ENCODE measurements at places on chromosomes 11 and 22.
A peak's percentile ranks its signal among the peaks of the same experiment; 100 is the strongest.

DNA sequence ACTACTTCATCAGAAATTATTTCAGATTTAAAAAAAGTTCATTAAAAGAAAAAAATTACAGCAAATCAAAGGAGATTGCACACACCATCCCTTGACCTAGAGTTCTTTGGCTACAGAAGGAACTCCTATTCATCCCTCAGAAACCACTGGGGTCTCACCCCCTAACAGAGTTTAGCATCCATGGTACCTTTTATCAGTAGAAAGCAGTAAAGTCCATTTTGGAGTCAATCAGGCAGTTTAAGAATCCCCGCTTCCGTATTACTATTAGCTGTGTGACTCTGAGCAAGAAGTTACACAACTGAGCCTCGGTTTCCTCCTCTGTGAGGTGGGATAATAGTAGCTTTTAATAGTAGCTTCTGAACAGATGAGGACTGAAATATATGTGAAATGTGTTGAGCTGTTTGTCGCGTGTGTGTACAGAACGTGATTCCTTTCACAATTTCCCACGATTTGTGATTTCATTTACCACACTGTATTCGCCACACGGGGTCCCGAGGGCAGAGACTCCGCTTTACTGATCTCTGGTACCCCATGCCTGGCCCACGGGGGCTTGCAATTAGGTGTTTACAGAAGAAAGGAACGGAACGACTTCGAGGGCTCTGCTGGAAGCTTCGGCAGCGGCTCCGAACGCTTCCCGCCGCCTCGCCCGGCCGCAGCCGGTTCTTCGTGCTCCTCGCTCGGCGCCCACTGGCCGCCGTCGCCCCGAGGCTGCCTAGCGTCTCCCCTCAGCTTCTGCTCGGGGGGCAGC is 72.5 kb upstream of the ZBED5 start:
- no peak for DNase-seq

DNA sequence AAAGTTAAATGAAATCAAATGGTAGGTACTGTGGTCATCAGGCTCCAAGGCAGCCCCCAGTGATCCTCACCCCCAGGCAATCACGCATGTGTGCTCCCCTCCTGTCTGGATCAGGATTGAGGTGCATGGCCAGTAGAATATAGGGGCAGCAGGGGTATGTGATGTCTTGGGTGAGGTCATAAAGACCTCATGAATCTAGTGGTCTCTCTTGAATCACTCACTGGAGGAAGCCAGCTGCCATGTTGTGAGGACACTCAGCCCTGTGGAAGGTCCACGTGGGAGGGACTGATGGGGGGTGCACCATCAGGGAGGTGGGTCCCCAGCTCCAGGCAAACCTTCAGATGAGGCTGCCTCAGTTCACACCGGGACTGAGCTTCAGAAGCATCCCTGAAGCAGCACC is 6.8 kb upstream of the IL17REL start:
- DNase-seq, result no peak

GRCh38 chr22:48116871-48117270 is 1354.4 kb downstream of the TBC1D22A start:
- no peak for DNase-seq

DNA sequence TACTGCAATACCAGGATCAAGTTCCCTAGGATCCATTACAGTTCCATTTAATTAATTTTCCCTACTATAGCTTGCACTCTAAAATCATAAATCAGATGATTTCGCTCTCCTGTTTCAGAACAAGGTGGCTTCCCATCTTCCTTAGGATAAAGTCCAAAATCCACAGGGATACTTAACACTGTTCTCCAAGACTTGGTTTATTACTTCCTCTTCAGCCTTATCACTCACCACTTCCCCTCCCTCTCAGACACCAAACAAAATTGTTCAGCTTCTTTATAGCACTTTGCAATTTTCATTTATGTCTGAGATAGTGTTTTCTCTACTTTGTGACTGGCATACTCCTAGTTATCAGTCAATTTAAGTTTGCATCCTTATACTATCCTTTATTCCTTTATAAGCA is 124.6 kb downstream of the GRIA4 start:
- DNase-seq, result no peak

DNA sequence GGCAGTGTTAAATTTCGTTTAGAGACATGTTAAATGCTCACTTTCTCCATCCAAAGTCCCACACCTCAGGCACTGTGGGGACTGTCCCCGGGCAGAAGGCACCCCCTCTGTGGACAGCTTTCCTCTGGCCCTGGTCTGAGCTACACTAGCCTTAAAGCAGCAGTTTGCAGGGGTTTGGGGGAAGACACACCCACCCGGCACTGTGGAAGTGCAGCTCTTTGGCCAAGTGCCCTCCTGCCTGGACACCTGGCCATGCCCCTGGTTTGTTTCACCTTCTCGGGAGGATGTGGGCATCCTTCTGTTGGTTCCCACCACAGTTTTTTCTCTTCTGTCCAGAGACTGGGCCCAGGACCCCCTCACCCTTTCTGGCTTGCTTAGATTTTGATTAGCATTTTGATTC is 1254.7 kb downstream of the BRD1 start:
- no peak for DNase-seq

DNA sequence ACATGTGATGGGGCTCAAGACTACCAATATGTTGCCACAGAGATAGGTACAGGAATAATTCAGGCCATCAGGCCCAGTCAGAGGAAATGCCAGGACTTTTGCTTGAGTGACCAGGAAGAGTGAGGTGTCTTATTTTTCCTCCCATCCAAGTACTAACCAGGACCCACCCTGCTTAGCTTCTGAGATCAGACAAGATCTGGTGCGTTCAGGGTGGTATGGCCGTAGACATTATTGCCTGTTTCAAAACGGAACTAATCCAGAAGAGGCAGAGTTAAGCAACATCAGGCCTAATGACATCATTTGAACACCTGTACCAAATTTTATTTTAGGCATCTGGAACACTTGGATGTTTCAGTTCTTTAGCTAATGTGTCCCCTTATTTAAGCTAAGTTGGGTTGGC is 205.5 kb upstream of the POU2AF2 start:
- DNase-seq, result no peak

GRCh38 chr11:103659206-103659618 is 377.2 kb upstream of the DDI1 start:
- no peak for DNase-seq

DNA sequence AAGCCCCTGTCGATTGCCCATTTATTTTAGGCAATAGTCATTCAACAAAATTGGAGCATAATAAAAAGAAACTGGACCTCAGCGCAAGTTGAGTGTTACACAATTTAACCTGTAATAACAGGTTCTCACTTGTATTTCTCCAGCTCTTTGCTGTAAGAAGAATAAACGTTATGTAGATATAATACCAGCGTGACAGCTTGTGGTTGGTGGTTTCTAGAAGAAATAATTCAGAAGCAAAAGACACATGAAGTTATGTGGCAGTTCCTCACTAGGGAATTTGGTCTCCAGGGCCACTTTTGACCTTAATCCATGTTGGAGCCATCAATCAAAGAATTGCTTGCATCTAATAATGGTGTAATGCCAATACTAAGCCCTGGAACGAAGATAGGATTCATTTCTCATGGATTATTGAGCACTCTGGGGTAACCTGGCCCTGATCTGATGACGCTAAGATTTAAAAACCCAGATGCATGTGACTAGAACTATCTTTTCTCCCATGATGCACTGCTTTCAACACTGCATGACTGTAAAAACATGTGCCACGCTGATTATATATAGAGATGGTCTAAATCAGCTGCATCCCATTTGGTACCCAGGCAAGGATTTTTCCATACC is 129.7 kb upstream of the LDLRAD3 start:
- DNase-seq, result no peak

GRCh38 chr22:31102441-31103081 is 4.8 kb downstream of the SELENOM start:
- DNase-seq, result no peak

GRCh38 chr22:32202539-32203180 is 2.2 kb downstream of the RFPL2 start:
- peak; percentile 6 for DNase-seq

- peak; percentile 49 for DNase-seq
These were observed 58.2 kb downstream of the ACER3 start for GRCh38 chr11:76918941-76919386.

GRCh38 chr11:112321501-112322172 is 61.0 kb upstream of the PLET1 start:
- DNase-seq, result peak; percentile 82

- DNase-seq, result no peak
These were observed 28.2 kb upstream of the TMPRSS4 start for GRCh38 chr11:118048472-118049370.

- no peak for DNase-seq
These were observed 92.0 kb downstream of the ZC3H12C start for GRCh38 chr11:110185121-110185591.

- no peak for DNase-seq
These were observed 56.1 kb upstream of the TIMP3 start for GRCh38 chr22:32745251-32745995.

GRCh38 chr11:79262221-79262620 is 178.6 kb downstream of the TENM4 start:
- DNase-seq, result no peak

GRCh38 chr11:57473285-57473841 is 13.0 kb downstream of the RTN4RL2 start:
- DNase-seq, result no peak

GRCh38 chr22:38921120-38921519 is 36.3 kb upstream of the APOBEC3A start:
- peak; percentile 5 for DNase-seq

GRCh38 chr11:10301656-10302358 is 3.1 kb upstream of the ADM start:
- DNase-seq, result no peak

- no peak for DNase-seq
These were observed 33.1 kb downstream of the NUP98 start for GRCh38 chr11:3764266-3764665.

GRCh38 chr11:69704508-69705253 is 859 bp upstream of the FGF19 start:
- no peak for DNase-seq

GRCh38 chr22:24011735-24012068 is 598 bp downstream of the CABIN1 start:
- DNase-seq, result no peak

GRCh38 chr22:30968015-30968923 is at the start of gene MORC2:
Gene MORC2 (minus strand): TSS chr22:30968774. CDS start chr22:30967889, 885 bp downstream.
- peak; percentile 27 for DNase-seq

DNA sequence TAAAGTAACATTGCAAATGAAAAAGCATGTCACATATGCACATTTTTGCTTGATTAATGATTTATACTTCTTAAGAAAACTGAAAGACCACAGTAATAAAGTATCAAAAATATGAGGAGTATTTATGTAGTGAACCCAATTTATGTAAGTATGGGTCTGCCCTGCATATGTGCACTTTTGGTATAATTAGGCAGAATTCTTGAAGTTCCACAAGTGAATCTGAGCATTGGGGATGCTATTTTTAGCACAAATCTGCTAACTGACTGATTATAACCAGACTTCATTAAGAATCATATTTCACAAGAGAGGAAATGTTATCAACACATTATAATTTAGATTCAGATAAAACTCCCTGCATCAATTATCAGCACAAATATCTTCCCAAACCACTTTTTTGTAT is 407.1 kb upstream of the LRRC4C start:
- DNase-seq, result no peak

DNA sequence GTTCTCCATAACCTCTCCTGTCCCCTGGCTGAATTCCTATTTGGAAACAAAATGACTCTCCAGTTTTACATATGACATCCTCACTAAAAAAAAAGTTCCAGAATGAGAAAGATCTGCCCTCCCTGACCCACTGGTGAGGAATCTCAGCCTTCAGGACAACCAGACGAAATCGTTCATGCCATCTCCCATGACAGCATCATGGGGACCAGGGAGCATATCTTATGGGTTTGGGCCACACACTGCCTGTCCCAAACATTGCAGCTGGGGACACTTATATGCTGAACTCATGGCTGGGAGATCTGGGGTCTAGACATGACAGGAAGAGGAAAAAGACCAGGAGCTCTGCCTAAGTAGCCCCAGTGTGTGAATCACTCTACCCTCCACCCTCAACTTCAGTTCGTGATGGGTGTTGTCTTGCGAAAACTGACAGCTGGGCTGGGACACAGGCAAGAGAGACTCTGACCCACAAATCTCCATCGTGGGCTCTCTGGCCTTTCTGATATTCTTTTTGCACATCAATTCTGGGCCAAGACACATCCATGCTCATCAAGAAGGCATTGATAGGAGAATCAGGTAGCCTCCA is 102.0 kb downstream of the ZNF280B start:
- no peak for DNase-seq

- DNase-seq, result no peak
These were observed 314.3 kb downstream of the BRD1 start for GRCh38 chr22:49513358-49513851.

DNA sequence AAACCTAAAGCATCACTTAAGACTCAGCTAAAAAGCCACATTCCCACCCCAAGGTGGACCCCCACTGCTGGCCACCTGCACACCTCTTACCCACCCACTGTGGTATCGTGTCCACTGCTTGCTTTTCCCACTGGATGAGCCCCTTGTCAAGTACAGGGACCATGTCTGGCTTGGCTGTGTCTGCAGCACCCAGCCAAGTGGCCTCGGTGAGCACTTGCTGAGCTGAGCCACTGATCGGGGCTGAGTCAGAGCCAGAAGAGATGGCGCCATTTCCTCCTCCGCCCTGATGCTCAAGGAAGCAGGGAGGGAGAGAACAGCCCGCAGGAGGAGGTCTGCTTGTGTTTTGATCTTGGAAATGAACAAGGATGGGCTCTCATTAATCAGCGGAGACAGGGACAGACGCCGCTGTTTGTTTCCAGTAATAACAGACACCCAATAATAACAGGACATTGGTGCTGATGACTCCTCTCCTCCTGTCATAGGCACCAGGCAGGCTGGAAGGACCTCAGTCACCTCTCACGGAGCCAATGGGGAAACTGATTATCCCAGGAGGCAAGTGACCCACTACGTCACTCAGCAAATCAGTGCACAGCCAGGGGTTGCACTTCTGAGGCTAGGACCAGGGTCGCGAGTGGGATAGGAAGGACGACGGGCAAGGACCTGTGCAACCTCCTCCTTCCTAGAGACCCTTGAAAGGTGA is 85.2 kb upstream of the RTL6 start:
- DNase-seq, result no peak

- DNase-seq, result no peak
These were observed 263.3 kb upstream of the PLET1 start for GRCh38 chr11:112523951-112524350.

DNA sequence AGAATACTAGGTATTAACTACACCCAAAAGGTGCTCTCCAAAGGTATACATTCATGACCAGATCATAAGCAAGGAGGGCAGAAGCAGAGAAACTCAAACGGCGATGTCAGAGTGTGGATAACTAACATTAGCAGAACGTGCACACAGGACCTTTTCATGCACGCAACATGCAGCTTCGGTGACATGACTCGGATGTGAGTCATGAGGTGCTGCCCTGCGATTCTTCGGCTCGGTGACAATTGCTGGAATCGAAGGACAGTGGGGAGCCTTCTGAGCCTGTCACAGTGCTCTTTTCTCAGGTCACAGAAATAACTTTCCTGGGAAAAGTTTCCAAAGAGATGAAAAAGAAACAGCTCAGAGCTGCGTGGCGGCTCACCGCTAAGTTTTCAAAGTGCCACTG is 418.5 kb upstream of the SYN3 start:
- no peak for DNase-seq

- DNase-seq, result no peak
These were observed 16.1 kb downstream of the ARHGAP1 start for GRCh38 chr11:46684367-46684766.

- DNase-seq, result no peak
These were observed 39.6 kb upstream of the CHRM4 start for GRCh38 chr11:46431211-46431610.
